ENCODE measurements at places on chromosomes 16 and 17. TPM values are rescaled to one million over a fixed set of nuclear protein-coding genes. Genes with fewer than 3 reads are reported as not detected.

Gene XYLT2
- 45.8 TPM for total RNA-seq

Gene CDRT15L2
- not detected for total RNA-seq

Gene ITPRIPL2
- 50.4 TPM for total RNA-seq

Gene SLC52A1
- total RNA-seq, result 0.10 TPM

Gene SLC12A3
- not detected for total RNA-seq

Gene UBALD2
- 25.7 TPM for total RNA-seq

Gene C16orf92
- not detected for total RNA-seq

Gene KRTAP3-2
- total RNA-seq, result not detected

Gene FOXC2
- 21.7 TPM for total RNA-seq

Gene SNAI3
- total RNA-seq, result 0.12 TPM

Gene ABCA6
- 0.58 TPM for total RNA-seq

Measured in glomerular endothelial cell (primary cell).